ENCODE measurements at places on chromosomes 1 and 21. TPM values are rescaled to one million over a fixed set of nuclear protein-coding genes. Genes with fewer than 3 reads are reported as not detected.

GRCh38 chr1:168636642-168637111 is 60.3 kb downstream of the XCL1 start:
- DNase-seq = no peak

GRCh38 chr1:201888282-201889089 is at the start of gene SHISA4:
Gene SHISA4 (plus strand): TSS chr1:201888898. CDS start chr1:201888995, 97 bp downstream.
- DNase-seq = peak; percentile 79

SMIM1 gene
- 0.66 TPM for total RNA-seq

DNA sequence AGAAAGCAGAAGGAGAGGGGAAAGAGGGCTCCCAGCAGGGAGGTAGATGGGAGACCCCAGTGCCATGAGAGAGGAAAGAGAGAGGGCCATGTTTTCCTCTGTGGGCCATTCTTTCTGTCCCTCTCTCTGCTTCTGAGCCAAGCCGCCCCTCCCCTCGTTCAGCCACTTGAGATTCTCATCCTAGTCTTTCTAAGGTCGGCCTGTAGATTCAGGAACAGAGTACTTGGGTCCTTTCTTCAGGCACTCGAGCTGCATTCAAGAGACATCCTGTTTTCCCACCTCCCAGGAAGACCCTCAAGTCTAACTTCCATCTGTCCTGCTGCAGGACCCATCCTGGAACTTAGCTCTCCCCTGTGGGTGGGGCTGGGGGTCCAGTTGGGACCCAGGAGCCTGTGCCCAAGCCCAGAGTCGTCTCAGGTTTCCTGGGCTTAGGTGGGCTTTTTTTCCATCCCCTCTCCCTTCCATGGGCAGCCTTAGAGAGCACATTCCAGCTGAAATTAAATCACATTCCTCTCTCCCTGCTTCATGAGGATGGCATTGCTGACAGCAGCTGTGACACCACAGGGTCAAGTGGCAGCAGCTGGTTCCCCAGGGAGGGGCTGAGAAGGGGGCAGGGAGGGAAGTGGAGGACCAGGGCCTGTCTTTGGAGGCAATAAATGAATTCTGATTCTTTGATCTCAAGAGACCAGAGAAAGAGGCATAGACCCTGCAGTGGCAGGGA is 13.0 kb downstream of the NES start:
- DNase-seq = no peak

DNA sequence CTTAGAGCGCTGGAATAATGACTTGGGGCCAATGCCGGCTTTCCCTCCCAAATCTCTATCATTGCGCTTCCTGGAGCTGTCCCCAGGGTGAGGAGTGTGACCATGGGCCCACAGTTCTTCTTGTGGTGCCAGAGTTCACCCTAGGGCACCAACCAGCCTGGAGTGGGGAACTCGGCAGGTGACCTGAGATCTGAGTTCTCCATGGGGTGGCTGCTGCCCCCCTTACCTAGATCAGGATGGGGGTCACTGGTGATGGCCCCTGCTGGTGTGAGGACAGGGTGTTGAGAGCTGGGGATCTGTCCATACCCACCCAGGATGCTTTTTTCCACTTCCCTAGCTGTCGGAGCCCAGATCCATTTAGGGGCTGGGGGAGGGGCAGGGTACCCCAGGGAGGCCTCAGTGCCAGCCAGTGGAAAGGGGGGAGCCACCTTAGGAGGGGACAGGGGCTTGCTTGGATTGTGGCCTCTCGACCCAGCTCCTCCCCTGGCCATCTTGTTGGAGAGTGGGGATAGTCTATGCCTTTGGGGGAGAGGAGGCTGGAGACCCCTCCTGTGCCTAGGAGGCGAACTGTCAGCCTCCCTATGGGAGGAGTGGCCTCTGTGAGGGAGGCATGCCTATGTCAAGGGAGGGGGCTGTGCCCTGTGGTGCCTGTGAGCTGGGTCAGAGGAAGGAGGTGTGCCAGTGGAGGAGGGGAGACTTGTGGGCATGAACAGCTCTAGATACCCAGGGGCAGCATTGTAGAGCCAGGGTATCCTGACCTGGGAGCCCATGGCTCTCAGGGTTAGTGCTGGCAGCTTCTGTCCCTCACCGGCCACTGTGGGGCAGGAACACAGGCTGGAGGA is 1.7 kb downstream of the FOXO6 start:
- no peak for DNase-seq

DNA sequence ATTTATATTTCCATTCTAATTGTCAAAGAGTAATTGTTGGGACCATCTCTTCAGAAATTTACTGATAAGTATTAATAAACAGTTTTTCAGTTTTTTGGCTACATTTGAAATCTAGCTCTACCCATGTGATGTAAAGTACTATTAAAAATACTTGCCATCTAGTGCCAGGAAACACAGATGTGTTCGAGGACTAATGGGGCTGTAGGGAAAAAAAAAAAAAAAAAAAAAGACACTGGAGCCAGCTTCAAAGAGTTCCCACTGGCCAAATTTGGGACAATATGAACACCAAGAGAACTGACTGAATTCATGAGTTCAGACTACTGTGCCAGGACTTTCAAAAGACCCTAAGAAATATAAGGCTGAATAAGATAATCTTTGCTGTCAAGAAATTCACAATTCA is 65.2 kb upstream of the GFI1 start:
- no peak for DNase-seq

RGS16 gene
- total RNA-seq = 94.3 TPM
